Memory B cell (primary cell): ENCODE measurements at places on chromosomes 3 and 15.

- DNase-seq = no peak
Observed at GRCh38 chr15:33163816-33164215, 30.7 kb downstream of the FMN1 start.

- no peak for DNase-seq
Observed at GRCh38 chr3:127535106-127535785, 55.3 kb downstream of the TPRA1 start.

- DNase-seq = no peak
Observed at GRCh38 chr3:133196527-133196926, 158.3 kb downstream of the TMEM108 start.

DNA sequence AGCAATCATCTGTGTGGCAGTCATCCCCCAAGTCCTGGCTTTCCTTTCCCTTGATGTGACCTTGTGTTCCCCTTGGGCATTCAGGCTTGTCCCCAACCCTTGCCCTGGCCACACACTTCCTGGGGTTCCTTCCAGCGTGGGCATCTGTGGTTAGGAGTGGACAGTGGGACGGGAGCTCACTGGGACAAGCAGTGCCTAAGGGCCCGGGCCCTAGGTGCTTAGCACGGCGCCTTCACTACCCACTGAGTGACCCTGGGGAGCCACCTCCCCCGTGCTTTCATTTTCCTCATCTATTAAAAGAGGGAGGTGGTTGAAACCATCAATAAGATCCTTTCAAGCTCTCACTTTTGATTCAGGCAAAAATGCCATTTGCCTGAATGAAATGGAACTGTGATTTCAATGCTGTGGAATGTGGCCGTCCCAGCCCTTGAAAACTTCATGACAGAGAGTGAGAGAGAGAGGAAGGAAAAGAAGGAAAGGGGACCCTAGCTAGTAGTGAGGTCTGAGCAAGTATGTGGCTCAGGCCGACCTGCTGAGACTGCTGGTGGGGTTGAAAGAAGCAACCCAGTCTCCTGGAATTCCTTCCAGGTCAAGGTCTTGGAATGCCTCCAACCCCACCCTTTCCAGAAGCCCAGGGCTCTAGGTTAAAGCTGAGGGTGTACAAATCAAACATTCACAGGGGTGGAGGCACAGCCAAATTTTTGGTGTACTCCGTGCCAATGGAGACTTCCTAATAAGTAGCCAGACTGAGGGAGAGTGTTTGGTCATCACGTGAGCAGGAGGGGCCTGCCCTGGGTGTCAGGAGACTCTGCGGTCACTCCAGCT, 302.9 kb downstream of the TLE3 start:
- DNase-seq = no peak

DNA sequence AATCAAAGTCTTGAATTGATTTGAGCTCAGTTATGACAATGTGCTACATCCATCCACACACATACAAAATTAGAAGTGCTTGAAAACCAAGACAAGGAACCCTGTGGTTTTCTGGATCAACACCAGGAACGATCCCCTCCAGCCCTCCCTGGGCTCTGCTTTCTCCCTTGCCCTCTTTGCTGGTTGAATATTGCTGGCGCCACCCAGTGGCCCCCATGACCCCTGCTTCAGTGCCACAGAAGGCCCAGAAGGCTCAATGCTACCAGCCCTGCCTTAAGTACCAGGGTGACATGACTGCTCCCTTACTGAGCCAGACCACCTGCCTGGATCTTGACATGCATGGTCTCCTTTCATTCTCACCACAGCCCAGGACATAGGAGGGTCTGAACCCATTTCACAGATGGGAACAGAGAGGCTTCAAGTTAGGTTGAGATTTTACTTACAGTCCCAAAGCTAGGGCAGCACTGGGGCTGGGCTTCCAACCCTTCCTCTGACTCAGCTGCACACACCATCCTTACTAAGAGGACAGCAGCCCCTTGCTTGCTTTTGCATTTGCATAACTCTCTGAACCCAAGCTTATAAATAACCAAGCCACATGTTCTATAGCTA, 15.0 kb downstream of the IL12A start:
- DNase-seq = peak; percentile 32
